ENCODE measurements at places on chromosomes 3 and 15. TPM values are rescaled to one million over a fixed set of nuclear protein-coding genes. Genes with fewer than 3 reads are reported as not detected.

DNA sequence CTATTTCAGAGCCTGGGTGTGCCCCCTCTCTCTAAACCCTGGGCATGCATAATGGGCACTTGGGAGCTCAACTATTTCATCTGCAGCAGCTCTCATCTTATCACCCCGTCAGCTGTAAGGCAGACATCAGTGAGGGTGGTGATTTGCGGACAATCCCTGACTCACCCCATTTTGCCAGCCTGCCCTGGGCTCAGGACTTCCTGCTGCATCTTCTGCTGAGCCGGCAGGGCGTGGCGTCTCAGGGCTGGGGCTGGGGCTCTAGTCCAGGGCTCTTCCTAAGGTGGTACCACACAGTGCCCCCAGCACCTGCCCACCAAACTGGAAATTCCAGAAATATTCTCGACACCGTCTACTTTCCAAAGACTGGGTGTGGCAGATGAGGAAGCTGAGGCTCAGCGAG is 925 bp upstream of the PSTPIP1 start:
- peaks cover 27% of the 10 kb centered on the region for H3K4me1 ChIP-seq
- no peaks in the 10 kb centered on the region for H3K36me3 ChIP-seq
- H3K4me3 ChIP-seq, result no peak overlapping the region
- no peak for DNase-seq
- no peaks in the 10 kb centered on the region for H3K27me3 ChIP-seq

DNA sequence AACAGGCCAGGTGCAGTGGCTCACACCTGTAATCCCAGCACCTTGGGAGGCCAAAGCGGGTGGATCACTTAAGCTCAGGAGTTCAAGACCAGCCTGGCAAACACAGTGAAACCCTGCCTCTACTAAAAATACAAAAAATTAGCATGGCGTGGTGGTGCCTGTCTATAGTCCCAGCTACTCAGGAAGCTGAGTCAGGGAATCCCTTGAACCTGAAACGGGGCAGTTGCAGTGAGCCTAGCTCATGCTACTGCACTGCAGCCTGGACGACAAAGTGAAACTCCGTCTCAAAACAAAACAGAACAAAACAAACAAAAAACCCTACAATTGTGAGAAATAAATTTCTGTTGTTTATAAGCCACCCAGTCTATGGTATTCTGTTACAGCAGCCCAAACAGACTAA is 94.7 kb downstream of the PIK3CB start:
- no peak for DNase-seq
- peaks cover 38% of the 10 kb centered on the region for H3K36me3 ChIP-seq
- no peaks in the 10 kb centered on the region for H3K4me1 ChIP-seq
- no peak overlapping the region for H3K27ac ChIP-seq
- no peak overlapping the region for H3K4me3 ChIP-seq

DNA sequence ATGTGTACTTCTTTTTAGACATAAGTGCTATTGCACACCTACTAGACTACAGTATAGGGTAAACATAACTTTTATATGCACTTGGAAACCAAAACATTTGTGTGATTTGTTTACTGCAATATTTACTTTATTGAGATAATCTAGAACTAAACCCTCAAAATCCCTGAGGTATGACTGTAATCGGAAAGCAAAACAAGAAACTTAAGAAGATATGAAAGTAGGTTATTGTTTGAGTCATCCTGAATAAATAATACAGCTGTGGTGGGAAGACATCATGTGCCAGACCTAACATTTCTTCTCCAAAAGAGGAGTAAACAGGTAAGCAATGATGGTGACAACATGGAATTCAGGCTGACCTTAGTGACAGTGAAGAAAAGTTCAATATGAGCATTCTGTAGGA is 765.5 kb downstream of the OTOL1 start:
- no peaks in the 10 kb centered on the region for H3K27me3 ChIP-seq
- H3K4me1 ChIP-seq, result no peaks in the 10 kb centered on the region
- no peak overlapping the region for H3K27ac ChIP-seq
- no peak overlapping the region for H3K4me3 ChIP-seq
- DNase-seq, result no peak
- no peaks in the 10 kb centered on the region for H3K36me3 ChIP-seq

DNA sequence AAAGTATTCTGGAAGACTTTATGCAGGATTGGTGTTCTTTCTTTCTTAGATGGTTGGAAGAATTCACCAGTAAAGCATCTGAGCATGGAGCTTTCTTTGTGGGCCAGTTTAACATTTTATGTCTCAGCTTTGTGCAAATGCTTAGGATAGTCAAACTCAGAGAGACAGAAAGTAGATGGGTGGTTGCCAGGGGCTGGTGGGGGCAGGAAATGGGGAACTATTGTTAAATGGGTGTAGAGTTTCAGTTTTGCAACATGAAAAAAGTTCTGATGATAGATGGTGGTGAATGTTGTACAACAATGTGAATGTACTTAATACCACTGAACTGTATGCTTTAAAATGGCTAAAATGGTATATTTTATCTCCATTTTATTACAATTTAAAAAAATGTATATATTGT is 24.8 kb downstream of the SPCS1 start:
- no peak overlapping the region for H3K27ac ChIP-seq
- no peak for DNase-seq
- H3K36me3 ChIP-seq, result peaks cover 90% of the 10 kb centered on the region
- H3K27me3 ChIP-seq, result no peaks in the 10 kb centered on the region
- H3K4me3 ChIP-seq, result no peak overlapping the region
- H3K4me1 ChIP-seq, result no peaks in the 10 kb centered on the region

DNA sequence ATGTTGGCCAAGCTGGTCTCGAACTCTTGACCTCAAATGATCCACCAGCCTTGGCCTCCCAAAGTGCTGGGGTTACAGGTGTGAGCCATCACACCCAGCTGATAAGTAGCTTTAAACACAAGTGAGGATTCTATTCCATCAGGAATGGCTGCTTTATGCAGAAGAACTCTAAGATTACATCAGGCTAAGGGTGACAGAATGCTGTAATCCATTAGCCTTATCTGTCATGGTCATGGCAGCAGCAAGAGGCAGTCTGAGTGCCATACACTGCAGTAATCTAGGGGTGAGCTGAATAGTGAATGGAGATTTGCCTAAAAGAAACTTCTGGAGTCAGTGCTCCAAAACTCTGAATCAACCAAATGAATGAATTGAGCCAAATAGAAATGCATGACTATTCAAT is 39.6 kb downstream of the LIPC start:
- H3K4me1 ChIP-seq, result no peaks in the 10 kb centered on the region
- no peaks in the 10 kb centered on the region for H3K27me3 ChIP-seq
- no peak for DNase-seq
- no peaks in the 10 kb centered on the region for H3K36me3 ChIP-seq

- H3K27me3 ChIP-seq, result no peaks in the 10 kb centered on the region
- H3K36me3 ChIP-seq, result no peaks in the 10 kb centered on the region
- no peak overlapping the region for H3K4me3 ChIP-seq
These were observed 265.8 kb downstream of the TAFA4 start for GRCh38 chr3:68666429-68667136.

DNA sequence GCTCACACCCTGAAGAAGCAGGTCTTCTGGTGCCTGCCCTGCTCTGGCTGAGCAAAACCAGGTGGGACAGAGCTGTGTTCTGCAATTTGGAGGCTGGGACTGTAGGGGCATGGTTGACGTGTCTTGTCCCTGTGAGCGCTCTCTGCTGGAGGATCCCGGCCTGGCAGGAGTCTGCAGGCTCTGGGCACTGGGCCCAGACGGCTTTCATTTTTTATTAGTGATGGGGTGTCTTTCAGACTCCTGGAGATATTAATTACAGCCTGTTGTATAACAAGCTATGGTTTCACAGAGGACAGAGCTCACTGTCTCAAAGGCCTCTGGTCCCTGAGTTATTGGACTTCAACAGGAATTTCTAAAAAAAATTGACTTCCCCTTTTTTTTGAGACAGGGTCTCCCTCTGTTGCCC is 29.5 kb upstream of the ZNF710 start:
- no peak overlapping the region for H3K4me3 ChIP-seq
- no peak overlapping the region for H3K27ac ChIP-seq
- no peak for DNase-seq
- H3K27me3 ChIP-seq, result no peaks in the 10 kb centered on the region
- no peaks in the 10 kb centered on the region for H3K36me3 ChIP-seq
- peaks cover 3% of the 10 kb centered on the region for H3K4me1 ChIP-seq

DNA sequence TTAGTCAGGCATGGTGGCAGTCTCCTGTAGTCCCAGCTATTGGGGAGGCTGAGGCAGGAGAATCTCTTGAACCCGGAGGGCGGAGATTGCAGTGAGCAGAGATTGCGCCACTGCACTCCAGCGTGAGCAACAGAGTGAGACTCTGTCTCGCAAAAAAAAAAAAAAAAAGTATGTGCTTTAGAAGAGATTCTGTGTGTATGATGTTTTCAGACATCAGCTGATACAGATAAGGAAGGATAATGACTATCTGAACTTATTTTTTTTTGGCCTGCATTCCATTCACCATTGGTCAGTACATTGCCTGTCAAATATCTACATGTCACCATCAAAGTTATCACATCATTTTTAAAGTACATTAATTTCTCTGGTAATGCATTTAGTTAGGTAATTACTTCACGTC is 17.4 kb downstream of the C3orf38 start:
- H3K27me3 ChIP-seq, result no peaks in the 10 kb centered on the region
- H3K27ac ChIP-seq, result no peak overlapping the region
- no peak overlapping the region for H3K4me3 ChIP-seq
- no peaks in the 10 kb centered on the region for H3K36me3 ChIP-seq
- DNase-seq, result no peak

DNA sequence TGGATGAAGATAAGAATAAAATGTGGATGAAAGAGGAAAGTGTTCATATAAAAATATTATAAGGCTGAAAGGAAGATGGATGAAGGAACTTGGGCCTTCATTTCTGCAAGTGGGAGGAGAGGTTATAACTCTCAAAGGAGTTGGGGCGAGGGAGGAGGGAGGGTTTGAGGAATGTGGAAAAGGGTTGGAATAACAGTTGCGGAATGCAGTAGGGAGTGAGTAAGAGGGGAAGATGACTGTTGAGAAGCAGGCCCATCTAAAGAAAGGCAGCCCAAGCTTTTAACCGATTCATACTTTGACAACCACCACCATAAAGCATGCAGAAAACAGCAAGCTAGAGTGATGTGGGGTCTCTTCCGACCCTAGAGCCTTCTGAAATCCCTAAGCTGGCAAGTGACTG is 8.3 kb upstream of the TM4SF4 start:
- no peak for DNase-seq
- no peaks in the 10 kb centered on the region for H3K27me3 ChIP-seq
- H3K27ac ChIP-seq, result no peak overlapping the region
- H3K4me1 ChIP-seq, result peaks cover 3% of the 10 kb centered on the region

DNA sequence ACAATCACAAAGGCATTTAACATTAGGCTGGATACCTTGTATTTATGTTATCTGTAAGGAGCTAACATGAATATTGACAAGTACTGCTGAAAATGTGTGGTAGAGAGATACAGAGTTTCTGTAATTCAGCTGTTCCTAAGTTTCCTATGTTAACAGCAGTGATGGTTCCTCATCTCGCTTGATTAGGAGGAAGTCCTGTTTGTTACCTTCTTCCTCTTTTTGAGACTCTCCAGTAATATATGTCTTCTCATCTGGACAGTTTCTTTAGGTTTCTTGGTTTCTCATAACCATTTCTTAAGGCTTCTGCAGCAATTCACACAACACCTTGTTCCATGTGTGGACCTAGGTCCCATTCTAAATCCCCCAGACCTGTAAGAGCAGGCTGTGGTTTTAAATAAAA is 11.4 kb upstream of the PEX5L start:
- no peak overlapping the region for H3K27ac ChIP-seq
- DNase-seq, result no peak
- H3K36me3 ChIP-seq, result no peaks in the 10 kb centered on the region
- H3K4me3 ChIP-seq, result no peak overlapping the region
- no peaks in the 10 kb centered on the region for H3K4me1 ChIP-seq
- H3K27me3 ChIP-seq, result no peaks in the 10 kb centered on the region

DNA sequence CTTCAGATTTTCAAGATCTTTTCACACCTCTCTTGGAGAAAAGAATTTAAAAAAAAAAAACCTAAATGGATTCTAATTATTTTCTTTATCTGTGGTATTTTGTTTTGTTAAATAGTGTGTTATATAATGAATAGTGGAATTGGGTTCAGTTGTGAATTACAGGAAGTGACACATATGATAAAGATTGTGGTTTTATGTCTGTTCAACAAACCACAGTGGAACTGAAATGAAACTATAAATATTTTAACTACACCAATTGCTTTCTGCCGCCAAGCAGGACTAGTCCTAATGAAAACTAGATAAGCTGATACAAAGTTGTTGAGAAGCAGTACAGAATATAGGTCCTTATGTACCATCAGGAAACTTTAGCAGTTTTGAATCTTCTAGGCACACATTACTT is 121.6 kb downstream of the UBE2E2 start:
- no peak for DNase-seq
- no peak overlapping the region for H3K4me3 ChIP-seq
- no peaks in the 10 kb centered on the region for H3K27me3 ChIP-seq

DNA sequence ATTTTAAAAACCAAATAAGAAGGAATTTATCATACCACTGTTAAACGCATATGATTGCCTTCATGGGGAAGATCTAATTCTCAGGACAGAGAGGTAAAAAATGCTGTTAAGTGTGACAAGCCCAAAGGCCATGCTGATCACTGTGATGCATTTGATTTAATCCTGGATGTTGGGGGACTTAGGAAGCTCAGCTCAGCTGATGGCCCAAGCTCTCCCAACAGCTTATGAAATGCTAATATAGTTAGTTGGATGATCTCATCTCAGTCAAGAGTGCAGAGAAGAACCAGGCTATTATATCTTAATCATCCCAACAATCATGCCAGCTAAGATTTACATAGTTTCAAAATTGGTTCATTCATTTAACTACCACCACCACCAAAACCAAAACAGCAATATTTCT is 340.0 kb downstream of the IL20RB start:
- H3K4me3 ChIP-seq, result no peak overlapping the region
- no peaks in the 10 kb centered on the region for H3K4me1 ChIP-seq
- no peaks in the 10 kb centered on the region for H3K27me3 ChIP-seq
- no peaks in the 10 kb centered on the region for H3K36me3 ChIP-seq
- DNase-seq, result no peak
- no peak overlapping the region for H3K27ac ChIP-seq

GRCh38 chr3:161423911-161424522 is 52.7 kb upstream of the SPTSSB start:
- H3K27ac ChIP-seq, result no peak overlapping the region
- no peaks in the 10 kb centered on the region for H3K36me3 ChIP-seq
- H3K4me1 ChIP-seq, result no peaks in the 10 kb centered on the region
- H3K27me3 ChIP-seq, result no peaks in the 10 kb centered on the region

DNA sequence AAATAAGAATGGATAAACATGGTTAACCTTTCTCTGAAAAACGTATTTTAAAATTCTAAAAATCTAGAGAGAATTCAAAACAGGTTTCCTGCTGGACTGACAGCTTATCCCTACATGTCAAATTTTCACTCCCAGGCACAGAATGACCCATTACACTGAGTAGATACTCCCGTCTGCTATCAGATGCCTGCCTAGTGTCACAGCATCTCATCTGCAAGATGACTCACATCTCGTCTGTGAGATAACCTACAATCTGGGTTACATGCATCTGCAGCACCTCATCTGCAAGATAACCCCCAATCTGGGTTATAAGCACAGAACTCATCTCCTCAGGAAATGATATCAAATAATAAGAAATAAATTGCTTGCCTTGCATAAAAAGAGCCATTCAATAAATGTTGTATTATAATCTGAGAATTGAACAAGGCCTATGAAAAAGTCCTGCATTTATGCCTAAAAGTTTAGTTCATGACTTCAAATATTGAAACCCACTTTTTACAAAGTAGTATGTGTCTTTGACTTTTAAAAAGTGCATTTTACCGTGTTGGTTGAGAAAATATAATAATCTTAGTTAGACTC is 188.3 kb upstream of the THBS1 start:
- H3K27me3 ChIP-seq, result no peaks in the 10 kb centered on the region
- DNase-seq, result no peak

The FSIP1 gene
- 0.63 TPM for total RNA-seq

The SKOR1 gene
- 0.98 TPM for total RNA-seq

The TM4SF1 gene
- total RNA-seq, result 195 TPM

The CPN2 gene
- total RNA-seq, result not detected

The TUSC7 gene
- not detected for total RNA-seq
